ENCODE measurements at places on chromosomes 1 and 21.

GRCh38 chr21:14968029-14968428 lies 96.8 kb downstream of the NRIP1 start:
- no peak for DNase-seq

DNA sequence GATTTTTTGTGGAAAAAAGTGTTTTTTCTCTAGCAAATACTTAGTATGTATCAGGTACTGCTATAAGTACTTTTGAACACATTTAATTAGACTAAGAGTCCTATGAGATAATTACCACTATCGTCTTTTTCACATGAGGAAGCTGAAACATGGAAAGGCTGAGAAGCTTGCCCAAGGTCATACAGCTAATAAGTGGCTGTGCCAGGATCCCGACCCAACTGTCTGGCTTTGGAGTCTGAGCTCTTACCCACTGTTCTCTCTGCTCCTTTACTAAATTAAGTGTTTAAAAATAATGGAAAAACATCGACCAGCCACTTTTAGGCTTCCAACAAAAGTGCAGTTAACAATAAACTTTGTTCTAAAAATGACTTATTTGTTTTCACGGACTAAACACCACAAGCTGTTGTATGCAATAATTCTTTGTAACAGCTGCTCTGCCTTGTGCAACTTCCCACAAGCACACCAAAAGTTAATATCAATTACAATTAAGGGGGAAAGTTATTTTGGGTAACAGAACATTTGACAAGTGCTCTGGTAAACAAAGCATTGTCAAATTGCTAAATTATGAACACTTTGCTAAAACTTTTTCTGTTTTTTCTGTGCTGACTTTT lies 75.7 kb downstream of the CRB1 start:
- no peak for DNase-seq

- DNase-seq: no peak
Observed at GRCh38 chr1:112021263-112021662, 31.8 kb upstream of the KCND3 start.

- no peak for DNase-seq
Observed at GRCh38 chr1:182196897-182197870, 135.7 kb upstream of the ZNF648 start.

Measured in endothelial cell (in vitro differentiated cells).